ENCODE measurements at places on chromosomes 4 and X. TPM values are rescaled to one million over a fixed set of nuclear protein-coding genes. Genes with fewer than 3 reads are reported as not detected.

The TAF7L gene
- total RNA-seq: not detected

The KLHL13 gene
- 1.6 TPM for total RNA-seq

The AGTR2 gene
- not detected for total RNA-seq

DNA sequence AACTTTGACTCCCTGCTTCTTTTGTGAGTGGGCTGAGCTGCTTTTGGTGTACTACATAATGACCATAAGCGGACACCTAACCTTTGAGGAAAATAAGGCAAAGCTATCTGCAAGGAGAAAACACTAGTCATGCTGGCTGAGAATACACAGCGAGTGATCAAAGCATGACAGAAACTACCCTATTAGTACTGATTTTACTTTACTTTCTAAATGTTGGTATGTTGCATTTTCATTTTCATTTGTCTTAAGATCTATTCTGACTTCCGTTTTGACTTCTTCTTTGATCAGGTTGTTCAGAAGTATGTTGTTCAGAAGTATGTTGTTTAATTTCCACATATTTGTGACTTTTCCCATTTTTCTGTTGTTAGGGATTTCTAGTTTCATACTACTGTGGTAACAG is 361.1 kb downstream of the TRAM1L1 start:
- no peak for DNase-seq

GRCh38 chr4:66946761-66947160 is 598.5 kb downstream of the CENPC start:
- no peak for DNase-seq
